ENCODE measurements at places on chromosomes 7 and 10.

DNA sequence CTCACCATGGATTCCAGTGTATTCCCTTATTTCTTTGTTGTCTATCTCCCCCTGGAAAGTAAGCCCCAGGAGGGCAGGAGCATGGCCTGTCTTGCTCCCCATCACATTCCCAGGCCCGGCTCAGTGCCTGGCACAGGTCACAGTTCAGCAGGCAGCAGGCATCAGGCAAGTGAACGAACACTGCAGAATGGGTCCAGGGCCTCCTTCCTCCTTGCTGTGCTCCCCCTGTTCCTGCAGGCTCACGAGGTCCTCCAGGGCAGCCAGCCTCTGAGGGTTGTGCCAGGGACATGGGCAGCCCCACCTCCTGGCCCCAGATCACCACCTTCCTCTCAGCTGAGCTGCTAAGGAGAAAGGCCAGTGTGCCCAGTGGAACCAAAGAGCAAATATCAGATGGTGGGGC lies 41.8 kb downstream of the PDLIM1 start:
- no peak for DNase-seq

DNA sequence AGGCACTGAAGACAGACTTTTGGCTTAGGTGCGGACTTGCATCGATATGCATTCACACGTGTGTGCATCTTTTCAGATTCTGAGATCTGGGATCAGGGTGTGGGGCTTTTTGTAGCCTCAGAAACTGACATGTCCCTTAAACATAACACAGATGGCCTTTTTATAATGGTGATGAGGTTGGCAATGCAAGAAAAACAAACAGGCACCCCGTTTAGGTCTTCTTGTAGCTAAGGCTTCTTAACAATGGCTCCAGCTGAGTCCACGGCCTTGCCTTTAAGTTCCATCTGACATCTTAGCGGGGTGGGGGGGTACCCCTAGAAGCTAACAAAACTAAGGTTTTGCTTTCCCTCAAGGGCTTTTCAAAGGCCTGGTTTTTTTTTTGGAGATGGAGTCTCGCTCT lies 146.3 kb downstream of the PRPF18 start:
- DNase-seq: no peak

GRCh38 chr7:44761207-44762161 lies 12.8 kb downstream of the ZMIZ2 start:
- no peak for DNase-seq

DNA sequence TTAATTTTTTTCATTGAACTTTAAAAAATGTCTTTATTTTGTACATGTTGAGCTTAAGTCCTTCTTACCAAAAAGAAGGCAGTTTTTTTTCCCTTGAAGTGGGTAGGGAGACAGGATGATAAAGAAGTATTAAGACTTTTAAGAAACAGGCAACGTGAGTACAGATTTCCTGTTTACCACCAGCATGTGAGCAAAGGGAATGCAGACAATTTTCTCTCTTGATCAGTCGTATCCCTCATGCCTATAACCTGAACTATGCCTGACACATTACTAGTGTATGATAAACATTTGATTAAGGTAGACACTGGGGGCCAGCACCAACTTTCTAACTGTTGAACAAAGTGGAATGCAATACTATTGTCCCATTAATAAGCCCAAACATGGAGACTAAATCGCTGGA lies 8.8 kb upstream of the OR2A2 start:
- no peak for DNase-seq

GRCh38 chr10:43166880-43167497 lies 28.7 kb downstream of the CSGALNACT2 start:
- DNase-seq: no peak

GRCh38 chr7:34928052-34928451 lies 109.2 kb downstream of the DPY19L1 start:
- peak; percentile 70 for DNase-seq

GRCh38 chr10:104735036-104735756 lies 94.1 kb downstream of the SORCS3 start:
- no peak for DNase-seq

- DNase-seq: no peak
These were observed 16.1 kb downstream of the TARP start for GRCh38 chr7:38257350-38257677.

GRCh38 chr10:47260505-47261111 lies 39.4 kb upstream of the GDF10 start:
- DNase-seq: peak; percentile 60

GRCh38 chr7:101717628-101718357 lies 88.7 kb upstream of the MYL10 start:
- DNase-seq: no peak

DNA sequence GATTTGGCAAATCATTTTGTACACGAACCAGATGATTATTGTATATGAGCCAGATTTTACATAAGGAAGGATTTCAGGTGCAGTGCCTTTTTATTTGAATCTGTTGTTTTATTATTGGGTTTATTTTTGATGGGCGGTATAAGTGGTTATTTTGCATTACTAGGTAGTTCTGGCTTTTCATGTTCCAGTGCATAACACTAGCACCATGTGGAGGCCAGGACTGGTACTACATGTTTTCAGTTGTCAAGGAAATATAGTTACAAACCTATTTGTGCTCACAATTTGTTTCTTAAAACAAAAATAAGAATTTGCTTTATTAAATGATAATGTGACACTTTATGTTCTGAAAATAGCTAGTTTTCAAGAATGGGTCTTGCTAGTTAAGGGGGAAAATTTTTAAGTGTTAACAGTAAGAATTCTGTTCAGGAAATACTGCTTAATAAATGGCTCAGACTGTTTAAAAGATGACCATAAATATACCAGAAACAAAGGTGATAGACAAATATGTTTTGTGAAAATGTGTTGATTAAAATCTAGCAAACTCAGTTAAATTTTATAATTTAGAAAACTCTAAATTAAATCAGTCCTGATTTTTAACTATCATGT lies 7.1 kb upstream of the SEMA3E start:
- DNase-seq: no peak

- peak; percentile 21 for DNase-seq
These were observed 64.9 kb downstream of the CFAP46 start for GRCh38 chr10:132877473-132877872.

DNA sequence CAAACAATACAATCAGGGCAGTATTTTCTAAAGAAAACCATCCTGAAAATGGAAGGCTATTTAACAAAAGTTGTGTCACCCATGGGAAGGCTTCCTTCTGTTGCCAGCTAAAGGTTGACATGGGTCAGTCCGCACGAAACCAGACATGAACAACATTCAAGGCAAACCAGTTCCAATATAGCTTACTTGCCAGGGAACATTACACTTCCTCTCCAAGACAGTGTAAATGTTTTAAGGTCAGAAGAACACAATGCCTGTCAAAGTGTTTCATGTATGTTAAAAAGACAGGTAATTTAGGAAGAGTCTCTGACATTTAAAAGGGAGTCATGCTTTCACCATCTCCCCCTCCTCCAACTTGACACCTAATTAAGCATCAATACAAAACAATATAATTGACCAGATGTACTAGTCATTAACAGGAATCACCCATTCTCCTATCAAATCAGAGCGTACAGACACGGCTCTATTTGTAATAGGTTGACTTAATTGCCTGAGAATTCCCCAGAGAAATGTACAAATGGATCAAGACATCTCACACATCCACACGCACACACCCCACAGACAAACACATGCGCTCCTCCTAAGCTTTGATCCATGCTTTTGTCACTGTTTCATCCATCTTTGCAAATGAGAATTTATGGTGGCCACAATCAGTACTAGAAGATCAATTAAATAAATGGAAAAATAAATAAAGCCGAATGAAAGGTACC lies 69.5 kb downstream of the CACNA2D1 start:
- DNase-seq: no peak

DNA sequence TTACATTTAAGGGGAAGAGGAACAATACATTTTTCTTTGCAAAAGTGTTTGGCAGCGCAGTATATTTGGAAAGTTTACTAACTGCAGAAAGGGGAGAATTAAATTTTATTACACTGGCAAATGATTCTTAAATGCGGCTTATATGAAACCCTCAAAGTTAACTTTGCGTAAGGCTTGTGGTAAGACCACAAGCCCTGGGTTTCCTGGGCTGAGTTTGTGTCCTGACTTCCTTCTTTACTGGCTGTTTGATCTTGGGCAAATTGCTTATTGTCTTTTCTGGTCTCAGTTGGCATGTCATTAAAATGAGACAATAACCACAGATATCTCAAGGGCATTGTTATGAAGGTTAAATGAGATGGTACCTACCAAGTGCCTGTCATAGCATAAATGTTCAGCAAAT lies 106.8 kb downstream of the GLRX3 start:
- DNase-seq: no peak

DNA sequence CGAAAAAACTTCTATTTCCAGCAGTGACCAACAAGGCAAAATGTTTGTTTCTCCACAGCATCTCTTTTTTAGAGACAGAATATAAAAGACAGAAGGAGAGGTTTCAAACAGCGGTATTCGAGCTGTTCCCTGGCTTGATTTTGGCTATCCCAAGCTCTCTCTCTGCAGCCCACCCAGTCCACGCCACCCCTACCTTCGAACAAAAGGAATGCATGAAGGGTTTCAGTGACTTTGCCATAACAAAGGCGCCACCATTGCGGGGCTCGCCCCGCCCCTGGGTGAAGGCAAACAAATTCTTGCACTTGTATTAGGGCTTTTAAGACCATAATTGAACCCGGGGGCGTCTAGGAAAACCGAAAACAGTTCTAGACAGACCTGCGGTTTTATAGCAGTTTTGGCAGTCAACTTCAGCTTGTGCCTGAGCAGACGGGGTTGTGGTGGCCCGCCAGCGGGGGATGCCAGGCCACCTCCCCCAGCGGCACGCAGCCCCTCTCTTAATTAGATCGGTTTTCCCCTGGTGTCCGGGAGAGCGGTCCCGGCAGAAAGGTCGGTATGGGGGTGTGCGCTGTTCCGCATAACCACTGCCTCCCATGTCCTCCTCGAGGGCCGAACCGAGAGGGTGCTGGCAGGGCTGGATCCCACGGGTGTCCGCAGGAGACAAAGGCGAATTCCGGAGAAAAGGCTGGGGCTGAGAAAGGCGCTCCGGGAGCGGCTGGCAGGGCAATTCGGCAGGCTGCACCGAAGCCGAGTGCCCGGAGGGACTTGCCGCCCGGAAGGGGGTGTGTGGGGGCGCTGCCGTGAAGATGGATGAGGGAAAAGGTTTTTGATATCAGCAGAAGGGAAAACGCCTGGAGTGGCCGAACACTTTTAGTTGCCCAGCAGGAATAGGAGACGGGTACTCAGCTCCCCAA lies 2.7 kb upstream of the HOXA11 start:
- peak; percentile 61 for DNase-seq

- DNase-seq: no peak
These were observed 159.6 kb upstream of the IGFBP3 start for GRCh38 chr7:46080595-46081159.

DNA sequence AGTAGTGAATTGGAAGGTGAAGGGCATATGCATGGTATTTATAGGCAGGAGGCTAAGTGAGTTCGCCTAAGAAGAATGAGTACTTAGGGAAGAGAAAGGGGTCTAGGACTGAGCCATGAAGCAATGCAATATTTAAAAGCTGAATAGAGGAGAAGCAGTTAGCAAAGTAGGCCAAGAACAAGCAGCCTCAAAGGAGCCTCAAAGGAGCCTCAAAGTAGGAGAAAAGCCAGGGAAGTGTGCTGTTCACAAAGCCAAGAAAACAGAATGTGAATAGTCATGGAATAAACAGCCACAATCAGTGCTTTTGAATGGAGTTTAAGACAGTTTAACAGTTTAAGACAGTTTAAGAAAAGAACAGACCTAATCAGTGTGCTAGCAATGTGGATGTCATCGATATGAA lies 762.0 kb downstream of the SORCS1 start:
- no peak for DNase-seq

- no peak for DNase-seq
These were observed 1.1 kb downstream of the ZYX start for GRCh38 chr7:143382126-143382790.

- no peak for DNase-seq
These were observed 297.9 kb upstream of the KLF6 start for GRCh38 chr10:4082861-4083260.

DNA sequence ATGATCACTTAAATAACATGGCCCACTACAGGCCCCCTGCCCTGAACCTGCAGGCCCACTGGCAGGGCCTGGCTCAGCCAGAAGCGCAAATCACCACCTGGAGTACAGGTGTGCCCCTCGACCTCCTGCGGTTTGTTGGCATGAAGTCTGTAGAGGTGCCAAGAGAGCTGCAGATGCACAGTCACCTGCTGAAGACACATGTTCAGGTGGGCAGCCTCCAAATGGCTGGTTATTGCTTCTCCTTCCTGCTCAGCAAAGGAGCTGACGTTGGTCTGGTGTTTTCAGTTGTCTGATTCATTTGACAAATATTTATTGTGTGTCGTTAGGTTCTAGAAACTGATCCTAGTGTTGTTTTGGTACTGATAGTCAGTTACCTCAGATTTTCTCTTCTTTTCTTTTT lies 29.0 kb downstream of the DHTKD1 start:
- DNase-seq: no peak

- DNase-seq: no peak
These were observed 71.3 kb downstream of the PAX2 start for GRCh38 chr10:100816671-100817070.

DNA sequence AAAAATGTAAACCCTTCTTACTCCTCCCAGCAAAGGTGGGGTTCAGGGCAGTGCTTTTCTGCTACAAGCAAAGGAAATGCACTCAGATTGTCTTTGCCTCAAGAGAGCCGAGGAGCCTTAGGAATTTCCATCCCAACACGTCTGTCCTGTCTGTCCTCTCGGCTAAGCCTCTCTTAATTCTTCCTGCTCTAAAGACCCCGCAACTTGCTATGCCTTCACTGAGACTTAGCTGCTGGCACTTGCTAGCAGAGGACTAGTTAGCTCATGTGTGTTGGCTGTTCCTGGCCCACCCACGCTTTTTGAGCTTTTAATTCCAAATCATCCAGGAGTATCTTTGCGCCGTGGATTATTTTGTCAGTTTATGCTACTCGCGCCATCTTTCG lies 481 bp upstream of the NPM3 start:
- DNase-seq: peak; percentile 58

DNA sequence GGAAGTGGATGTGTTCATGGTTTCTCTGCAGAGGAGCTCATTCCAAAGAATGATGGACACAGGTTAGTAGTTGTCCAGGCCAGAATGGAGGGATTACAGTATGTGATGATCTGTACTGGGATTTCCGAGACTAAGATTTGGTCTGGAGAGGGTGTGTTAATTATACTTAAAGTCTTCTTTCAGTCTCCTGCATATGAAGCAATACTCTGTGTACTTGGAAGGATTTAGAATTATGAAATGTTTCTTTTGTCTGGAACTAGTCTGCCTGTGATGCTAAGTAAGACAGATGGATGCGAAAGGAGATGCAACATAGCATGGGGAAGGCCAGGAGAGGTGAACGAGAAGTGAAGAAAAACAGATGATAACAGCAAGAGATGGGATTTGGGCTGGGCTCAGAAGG lies 305.1 kb upstream of the LYZL1 start:
- DNase-seq: no peak

GRCh38 chr10:133012573-133013359 lies 70.4 kb upstream of the CFAP46 start:
- no peak for DNase-seq

- no peak for DNase-seq
These were observed 27.7 kb upstream of the DDC start for GRCh38 chr7:50592940-50593339.
